ENCODE measurements at places on chromosomes 1 and 21.
A peak's percentile ranks its signal among the peaks of the same experiment; 100 is the strongest.

GRCh38 chr1:21266119-21266774 lies 24.0 kb downstream of the ECE1 start:
- DNase-seq = no peak

- no peak for DNase-seq
Observed at GRCh38 chr1:191498318-191498717, 659.9 kb upstream of the RGS18 start.

DNA sequence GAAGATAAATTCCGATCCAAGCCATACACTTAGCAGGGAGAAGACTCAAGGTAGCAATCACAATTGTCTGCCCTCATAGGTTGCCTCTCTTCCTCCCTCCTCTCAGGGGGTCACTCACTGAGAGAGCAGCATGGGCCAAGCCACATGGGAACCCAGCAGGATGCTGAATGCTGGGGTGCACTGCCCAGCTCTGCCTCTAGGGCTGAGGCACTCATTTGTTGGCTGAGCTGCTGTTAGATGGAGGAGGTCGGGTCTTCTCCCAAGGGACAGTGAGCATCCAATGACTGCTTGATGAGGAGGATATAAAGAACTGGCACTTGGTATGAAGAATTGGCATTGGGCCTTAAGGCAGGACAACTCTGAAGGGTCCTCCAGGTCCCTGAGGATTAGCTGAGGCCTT lies 418.8 kb downstream of the SIPA1L2 start:
- peak; percentile 26 for DNase-seq

- DNase-seq = no peak
Observed at GRCh38 chr1:68119445-68119844, 69.0 kb upstream of the DIRAS3 start.

DNA sequence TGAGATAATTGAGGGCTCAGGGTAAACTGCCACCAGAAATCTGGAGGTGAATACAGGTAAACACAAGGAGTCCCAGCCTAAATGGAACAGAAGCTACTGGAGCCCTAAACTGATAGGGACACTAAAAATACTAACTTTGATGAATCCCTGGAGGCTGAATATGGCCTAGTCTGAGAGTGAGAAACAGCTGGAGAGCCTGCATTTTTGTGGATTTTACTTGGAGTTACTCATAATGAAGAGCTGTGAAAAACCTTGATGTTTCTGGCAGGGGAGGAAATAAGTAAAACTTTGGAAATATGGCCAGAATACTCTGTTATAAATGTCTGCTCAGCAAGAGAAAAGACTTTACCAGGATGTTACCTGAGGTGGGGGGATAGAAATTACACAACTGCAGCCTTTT lies 164.4 kb downstream of the LIPI start:
- DNase-seq = no peak

DNA sequence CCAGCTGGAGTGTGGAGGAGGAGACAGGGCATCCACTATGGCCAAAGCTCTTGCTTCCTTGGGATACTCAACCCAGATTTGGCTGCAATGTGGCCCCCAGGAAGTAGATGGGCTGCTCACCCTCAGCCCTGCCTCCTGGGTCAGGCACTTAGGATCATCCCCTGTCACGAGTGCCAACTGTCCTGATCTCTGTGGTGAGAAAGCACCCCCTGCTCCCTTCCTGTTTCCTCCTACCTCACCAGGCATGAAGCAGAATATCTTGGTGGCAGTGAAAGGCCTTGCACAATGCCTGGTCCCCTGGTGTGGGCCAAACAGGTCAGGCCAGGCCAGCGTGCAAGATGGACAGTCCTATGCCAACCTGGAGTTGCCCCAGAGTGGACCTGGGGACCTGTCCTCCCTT lies 211.7 kb downstream of the GRIK3 start:
- no peak for DNase-seq

GRCh38 chr1:151639466-151639865 lies 27.6 kb downstream of the SNX27 start:
- peak; percentile 51 for DNase-seq

- DNase-seq = no peak
Observed at GRCh38 chr1:244011786-244012185, 39.3 kb upstream of the ZBTB18 start.

- no peak for DNase-seq
Observed at GRCh38 chr1:82867781-82868180, 1067.0 kb downstream of the ADGRL2 start.

- no peak for DNase-seq
Observed at GRCh38 chr21:42290505-42290904, 24.7 kb downstream of the TFF3 start.

GRCh38 chr1:245843101-245843500 lies 664.0 kb downstream of the SMYD3 start:
- DNase-seq = no peak

GRCh38 chr1:2989976-2990375 lies 31.3 kb upstream of the ACTRT2 start:
- no peak for DNase-seq

DNA sequence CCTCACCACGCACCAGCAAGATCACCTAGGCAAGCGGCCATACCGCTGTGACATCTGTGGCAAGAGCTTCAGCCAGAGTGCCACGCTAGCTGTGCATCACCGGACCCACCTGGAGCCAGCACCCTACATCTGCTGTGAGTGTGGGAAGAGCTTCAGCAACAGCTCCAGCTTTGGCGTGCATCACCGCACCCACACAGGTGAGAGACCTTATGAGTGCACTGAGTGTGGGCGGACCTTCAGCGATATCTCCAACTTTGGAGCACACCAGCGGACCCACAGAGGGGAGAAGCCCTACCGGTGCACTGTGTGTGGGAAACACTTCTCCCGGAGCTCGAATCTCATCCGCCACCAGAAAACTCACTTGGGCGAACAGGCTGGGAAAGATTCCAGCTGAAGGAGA lies 5.0 kb downstream of the ZNF691 start:
- no peak for DNase-seq

GRCh38 chr1:235244974-235245592 lies 82.9 kb downstream of the ARID4B start:
- no peak for DNase-seq

DNA sequence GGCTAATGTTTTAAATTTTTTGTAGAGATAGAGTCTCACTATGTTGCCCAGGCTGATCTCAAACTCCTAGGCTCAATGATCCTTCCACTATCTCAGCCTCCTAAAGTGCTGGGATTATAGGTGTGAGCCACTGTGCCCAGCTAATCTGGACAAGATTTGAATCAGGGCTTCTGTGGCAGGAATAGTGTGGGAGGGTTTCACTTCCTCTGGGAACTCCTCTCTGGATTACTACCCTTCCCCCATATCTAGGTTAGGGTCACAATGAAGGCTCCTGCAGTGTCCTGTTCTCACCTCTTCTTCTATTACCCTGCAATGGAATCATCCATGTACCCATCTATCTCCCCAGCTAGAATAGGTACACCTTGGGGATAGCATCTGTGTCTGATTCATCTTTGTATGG lies 133.6 kb upstream of the RAB4A start:
- DNase-seq = no peak

- no peak for DNase-seq
Observed at GRCh38 chr21:16517383-16517782, 787.6 kb downstream of the USP25 start.
